H9 (cell line): ENCODE measurements at places on chromosomes 13 and 19. TPM values are rescaled to one million over a fixed set of nuclear protein-coding genes. Genes with fewer than 3 reads are reported as not detected.

Gene RNF17
- total RNA-seq = not detected in 2 replicates

Gene KLC3
- 3.8 and 4.8 TPM in 2 replicates for total RNA-seq

Gene RASGRP4
- 0.28 and 0.39 TPM in 2 replicates for total RNA-seq

Gene SHISA2
- 7.4 and 8.1 TPM in 2 replicates for total RNA-seq

Gene FCAR
- not detected in 2 replicates for total RNA-seq

Gene ZNF541
- total RNA-seq = not detected in 2 replicates

- no peak for DNase-seq
Measured at GRCh38 chr13:110149036-110149435, 157.9 kb downstream of the COL4A1 start.

DNA sequence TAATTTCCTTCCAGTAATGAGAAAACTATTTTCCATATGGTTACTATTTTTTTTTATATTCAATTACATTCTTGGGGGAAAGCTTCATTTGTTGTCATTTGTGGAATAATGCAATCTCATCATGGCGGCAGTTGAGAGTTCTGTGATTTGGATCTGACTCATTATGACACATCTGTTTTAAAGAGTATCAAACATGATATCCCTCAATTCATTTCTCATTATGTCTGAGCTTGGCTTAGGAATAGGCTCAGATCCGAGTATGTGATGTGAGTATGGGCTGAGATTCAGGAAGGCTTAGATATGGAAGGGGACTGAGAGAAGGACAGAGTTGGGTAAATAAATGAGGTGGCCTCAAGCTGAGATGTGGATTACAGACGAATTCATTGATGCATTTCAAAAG lies 64.4 kb downstream of the POSTN start:
- no peak for DNase-seq

- DNase-seq = no peak
Measured at GRCh38 chr13:77836423-77836822, 82.2 kb downstream of the EDNRB start.

DNA sequence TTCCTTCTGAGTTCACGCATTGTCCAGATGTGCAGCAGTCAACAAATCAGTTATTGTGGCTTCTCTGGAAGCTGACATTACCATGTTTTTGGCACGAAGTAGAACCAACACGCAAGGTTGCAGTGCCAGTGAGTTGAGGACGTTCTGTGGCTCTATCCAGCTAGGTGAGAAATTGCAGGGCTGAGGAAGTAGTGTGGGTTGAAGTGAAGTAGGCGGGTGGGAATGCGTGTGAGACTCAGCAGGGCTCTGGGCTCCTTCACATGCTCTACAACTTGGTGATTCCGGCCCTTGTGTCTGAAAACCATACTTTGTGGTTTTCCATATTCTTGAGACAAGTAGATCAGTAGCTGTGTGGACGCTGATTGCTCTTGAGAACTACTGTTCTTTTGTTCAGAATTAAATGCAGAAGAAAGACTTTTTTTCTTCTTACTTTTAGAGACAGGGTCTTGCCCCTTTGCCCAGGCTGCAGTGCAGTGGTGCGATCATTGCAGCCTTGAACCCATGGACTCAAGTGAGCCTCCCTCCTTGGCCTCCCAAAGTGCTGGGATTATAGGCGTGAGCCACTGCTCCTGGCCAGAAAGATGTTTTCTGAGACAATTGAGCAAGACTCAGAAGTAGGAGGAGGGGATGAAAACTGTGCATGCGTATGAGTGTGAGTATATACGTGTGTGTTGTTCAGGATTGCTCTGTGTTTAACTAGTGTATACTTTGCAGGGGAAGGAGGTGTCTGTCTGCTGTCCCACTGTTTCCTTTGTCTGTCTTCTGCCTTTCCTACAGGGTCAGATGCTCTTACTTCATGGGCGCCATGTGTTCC lies 46.2 kb downstream of the GATAD2A start:
- no peak for DNase-seq

DNA sequence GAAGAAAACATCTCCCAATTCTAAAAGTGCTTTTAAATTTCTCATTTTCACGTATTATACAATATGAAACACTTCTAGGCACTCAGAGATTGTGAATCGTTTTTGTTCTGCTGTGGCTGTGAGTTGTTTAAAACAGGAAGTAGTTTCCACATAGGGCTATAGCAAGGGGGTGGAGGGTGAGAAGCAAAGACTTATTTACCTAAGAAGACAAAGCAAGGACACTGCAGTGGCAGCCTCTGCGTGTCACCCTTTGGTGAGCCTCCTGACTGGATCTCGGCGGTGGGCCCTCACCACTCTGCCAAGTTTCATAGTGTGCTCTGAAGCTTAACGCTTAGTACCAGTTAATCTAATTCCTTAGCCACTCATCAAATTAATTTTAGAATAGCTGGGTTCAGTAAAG lies 56.8 kb downstream of the TNFSF13B start:
- no peak for DNase-seq

DNA sequence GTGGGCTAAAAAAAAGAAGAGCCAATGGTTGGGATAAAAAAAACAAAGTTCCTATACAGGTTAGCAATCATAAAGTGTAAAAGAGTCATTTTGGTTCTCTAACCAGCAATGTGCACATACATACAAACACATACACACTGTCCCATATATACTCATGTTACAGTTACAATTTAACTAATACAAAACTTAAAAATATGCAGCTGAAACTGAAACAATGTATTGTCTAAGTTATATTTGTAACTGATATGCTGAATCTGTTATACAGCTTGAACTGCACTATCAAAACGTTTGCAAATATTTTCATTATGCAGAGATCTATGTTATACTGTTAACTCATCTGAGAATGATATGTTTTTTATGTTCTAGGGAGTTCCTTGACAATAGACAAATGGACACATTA lies 173.7 kb downstream of the KLF12 start:
- DNase-seq = no peak

- DNase-seq = no peak
Measured at GRCh38 chr19:14395262-14395661, 14.0 kb downstream of the ADGRE5 start.

- DNase-seq = no peak
Measured at GRCh38 chr19:33875071-33875470, 78.4 kb downstream of the KCTD15 start.

- no peak for DNase-seq
Measured at GRCh38 chr19:52938761-52939160, 15.5 kb upstream of the ZNF888 start.

DNA sequence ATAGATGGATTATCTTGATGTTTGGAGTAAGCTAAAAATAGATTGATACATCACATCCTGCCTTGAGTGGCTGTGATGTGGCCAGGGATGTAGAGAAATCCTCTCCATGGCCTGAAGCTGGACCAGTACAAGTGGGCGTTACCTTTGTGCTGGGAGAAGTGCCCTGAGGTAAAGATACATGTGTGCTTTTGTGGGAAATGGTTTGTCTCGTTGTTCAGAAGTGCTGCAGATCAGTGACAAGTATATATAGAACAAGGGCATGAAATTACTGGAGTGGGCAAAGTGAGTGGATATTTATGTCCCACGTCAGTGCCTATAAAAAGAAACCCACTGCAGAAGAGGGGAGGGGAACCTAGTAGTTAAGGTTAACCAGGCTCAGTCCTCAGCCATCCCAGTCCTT lies 12.2 kb upstream of the ZNF304 start:
- no peak for DNase-seq
